Endothelial cell of coronary artery (primary cell): ENCODE measurements at places on chromosomes 5 and 9. TPM values are rescaled to one million over a fixed set of nuclear protein-coding genes. Genes with fewer than 3 reads are reported as not detected.

Gene CAPSL
- total RNA-seq: not detected in 2 replicates

Gene SOX30
- total RNA-seq: not detected in 2 replicates

Gene PCDHGA12
- total RNA-seq: 4.8 and 6.7 TPM in 2 replicates

Gene CRAT
- 22.2 and 29.1 TPM in 2 replicates for total RNA-seq

Gene ADCY2
- total RNA-seq: not detected in 2 replicates

Gene LECT2
- total RNA-seq: not detected in 2 replicates

Gene SPINK13
- not detected in 2 replicates for total RNA-seq

Gene PPP3R2
- not detected in 2 replicates for total RNA-seq

Gene TYRP1
- 0.27 and 0.56 TPM in 2 replicates for total RNA-seq

Gene PCDHGB3
- total RNA-seq: 3.1 and 4.0 TPM in 2 replicates

Gene SURF6
- total RNA-seq: 10.6 and 13.9 TPM in 2 replicates

Gene BHMT2
- total RNA-seq: 0.09 TPM in 2 replicates

Gene IFNA21
- total RNA-seq: not detected in 2 replicates

Gene FOXD4L3
- total RNA-seq: 0.09 TPM in 1 of 2 replicates, not detected in the other

Gene TRAF1
- total RNA-seq: 1.5 and 1.7 TPM in 2 replicates

Gene BTNL9
- total RNA-seq: 0.19 and 0.27 TPM in 2 replicates

Gene DIPK1B
- 100 and 125 TPM in 2 replicates for total RNA-seq

Gene ADRA1B
- 0.72 and 0.94 TPM in 2 replicates for total RNA-seq

Gene TMEM252
- not detected in 2 replicates for total RNA-seq

Gene DBN1
- 204 and 221 TPM in 2 replicates for total RNA-seq

Gene APBA1
- total RNA-seq: 3.7 and 4.2 TPM in 2 replicates

Gene ANAPC2
- 21.3 and 26.8 TPM in 2 replicates for total RNA-seq

Gene DOK3
- total RNA-seq: 1.8 and 2.5 TPM in 2 replicates

Gene RELL2
- total RNA-seq: 2.4 and 3.0 TPM in 2 replicates

Gene SPATA6L
- 0.47 and 1.3 TPM in 2 replicates for total RNA-seq

Gene PAEP
- not detected in 2 replicates for total RNA-seq
